ENCODE measurements at places on chromosomes 4 and X.

GRCh38 chr4:102867278-102868152 lies 1.3 kb upstream of the CISD2 start:
- DNase-seq: no peak

DNA sequence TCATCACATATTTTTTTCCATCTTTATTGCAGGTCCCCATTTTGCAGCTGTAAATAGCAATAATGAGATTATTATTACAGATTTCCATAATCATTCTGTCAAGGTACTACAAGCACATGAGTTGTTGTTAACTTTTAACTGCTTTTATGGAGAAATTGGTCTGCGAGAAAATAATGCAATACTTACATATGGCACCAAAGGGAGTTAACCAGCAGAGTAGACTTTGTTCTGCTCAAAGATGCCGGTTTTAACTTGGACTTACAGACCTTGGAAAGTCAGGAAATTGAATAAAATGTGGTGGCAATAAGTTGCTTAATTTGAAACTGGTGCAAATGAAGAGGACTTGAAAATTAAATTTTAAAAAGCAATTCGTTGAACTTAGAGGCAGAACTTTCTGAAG lies 20.4 kb upstream of the MND1 start:
- DNase-seq: no peak

GRCh38 chr4:108795733-108796132 lies 32.9 kb upstream of the ETNPPL start:
- DNase-seq: no peak

DNA sequence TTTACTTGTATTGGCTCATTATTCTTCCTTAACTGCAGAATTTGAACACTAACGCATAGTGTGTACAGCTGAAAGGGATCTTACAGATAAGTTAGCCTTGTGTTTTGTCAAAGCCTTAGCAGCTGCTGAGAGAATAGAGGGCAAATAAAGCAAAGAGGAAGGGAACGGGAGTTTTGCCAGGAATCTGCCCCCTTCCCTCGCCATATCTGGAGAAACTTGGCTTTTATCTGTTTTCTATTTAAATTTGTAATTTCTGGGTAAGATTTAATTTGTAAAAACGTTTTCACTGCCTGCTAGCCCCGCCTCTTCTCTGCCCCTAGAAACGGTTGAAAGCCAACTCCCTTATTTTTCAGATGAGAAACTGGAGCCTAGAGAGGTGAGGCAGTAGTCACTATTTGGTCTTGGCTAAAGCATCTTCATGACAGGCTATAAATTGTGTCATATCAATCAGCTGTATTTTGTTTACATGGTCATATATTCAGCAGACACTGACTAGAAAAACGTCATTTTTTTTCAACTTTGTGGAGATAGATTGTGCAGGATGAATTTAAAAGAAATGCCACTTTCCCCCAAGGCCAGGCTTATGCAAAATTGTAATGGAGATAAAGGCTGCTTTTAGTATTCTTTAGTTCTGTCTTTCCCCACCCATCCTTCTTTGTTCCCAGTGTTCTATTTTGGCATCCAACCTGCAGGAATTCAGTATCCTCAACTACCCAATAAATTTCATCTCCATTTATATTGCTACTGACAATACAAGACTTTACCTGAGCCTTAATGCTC lies 319.4 kb downstream of the SH2D1A start:
- no peak for DNase-seq

GRCh38 chrX:133048751-133049150 lies 48.2 kb downstream of the USP26 start:
- DNase-seq: no peak

- peak; percentile 57 for DNase-seq
Measured at GRCh38 chr4:83109480-83110222, 4.9 kb downstream of the PLAC8 start.

- no peak for DNase-seq
Measured at GRCh38 chr4:11263208-11263607, 165.5 kb downstream of the HS3ST1 start.

- DNase-seq: no peak
Measured at GRCh38 chrX:10112510-10112909, 44.3 kb upstream of the CLCN4 start.

DNA sequence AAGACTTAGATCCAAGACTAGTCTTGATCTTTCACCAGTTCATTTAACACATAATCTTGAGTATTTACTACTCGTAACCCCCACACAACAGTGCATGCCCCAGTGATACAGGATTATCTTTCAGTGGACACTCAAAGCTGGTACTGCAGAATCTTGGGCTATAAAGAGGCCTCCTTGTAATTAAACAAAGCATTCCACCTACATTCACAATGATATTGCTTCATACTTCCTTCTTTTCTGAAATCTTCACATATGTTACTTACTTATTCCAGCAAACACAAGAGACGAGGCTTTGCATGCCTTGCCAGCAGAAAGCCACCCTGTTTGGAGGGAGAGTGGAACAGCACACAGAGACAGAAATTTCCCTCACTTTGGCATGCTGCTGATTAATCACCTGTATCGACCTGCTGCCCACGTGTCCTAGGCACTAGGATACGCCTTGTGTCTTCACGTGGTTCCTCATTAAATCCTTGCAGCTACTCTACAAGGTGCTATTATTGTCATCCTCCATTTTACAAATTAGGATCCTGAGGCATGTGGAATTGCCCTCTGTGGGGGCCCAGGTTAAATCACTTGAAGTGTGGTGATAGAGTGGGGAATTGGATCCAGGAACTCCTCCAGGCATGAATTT lies 77.3 kb downstream of the FAM184B start:
- no peak for DNase-seq

DNA sequence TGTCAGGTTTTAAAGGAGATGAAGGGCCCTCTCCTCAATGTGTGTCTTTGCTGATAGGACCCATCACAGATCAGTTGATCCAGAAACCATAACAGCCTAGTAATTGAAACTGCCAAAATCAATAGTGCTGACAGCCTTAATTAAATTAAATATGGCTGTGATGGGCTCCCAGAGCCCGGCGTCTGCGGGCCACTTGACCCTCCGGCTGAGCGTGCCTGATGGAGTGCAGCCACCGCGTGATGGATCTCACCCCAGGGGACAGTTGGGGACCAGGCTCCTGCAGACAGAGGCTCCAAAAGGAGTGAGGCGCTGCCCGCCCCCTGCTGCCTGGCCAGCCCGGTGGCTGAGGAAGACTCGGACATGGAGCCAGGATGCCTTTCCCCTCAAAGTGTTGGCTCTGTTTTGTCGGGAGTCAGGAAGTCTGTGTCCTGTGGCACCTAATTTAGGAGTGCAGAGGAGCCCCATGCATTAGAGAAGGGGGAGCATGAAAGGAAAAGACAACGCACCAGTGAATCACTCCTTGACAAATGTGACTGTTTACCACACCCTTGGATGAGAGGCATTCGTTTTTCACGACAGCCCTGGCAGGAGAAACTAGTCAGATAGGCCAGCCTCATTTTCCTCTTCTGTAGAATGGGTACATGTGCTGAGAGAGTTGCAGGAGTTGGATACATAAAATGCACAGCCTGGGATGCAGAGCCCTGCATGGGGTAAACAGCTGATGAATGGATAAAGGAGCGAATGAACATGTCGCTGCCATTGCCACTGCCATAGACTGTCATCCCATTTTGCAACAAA lies 40.9 kb upstream of the MSX1 start:
- no peak for DNase-seq

GRCh38 chrX:119826399-119826959 lies 26.3 kb downstream of the UPF3B start:
- DNase-seq: no peak

GRCh38 chrX:150899191-150899757 lies 806 bp upstream of the CD99L2 start:
- DNase-seq: peak; percentile 45

DNA sequence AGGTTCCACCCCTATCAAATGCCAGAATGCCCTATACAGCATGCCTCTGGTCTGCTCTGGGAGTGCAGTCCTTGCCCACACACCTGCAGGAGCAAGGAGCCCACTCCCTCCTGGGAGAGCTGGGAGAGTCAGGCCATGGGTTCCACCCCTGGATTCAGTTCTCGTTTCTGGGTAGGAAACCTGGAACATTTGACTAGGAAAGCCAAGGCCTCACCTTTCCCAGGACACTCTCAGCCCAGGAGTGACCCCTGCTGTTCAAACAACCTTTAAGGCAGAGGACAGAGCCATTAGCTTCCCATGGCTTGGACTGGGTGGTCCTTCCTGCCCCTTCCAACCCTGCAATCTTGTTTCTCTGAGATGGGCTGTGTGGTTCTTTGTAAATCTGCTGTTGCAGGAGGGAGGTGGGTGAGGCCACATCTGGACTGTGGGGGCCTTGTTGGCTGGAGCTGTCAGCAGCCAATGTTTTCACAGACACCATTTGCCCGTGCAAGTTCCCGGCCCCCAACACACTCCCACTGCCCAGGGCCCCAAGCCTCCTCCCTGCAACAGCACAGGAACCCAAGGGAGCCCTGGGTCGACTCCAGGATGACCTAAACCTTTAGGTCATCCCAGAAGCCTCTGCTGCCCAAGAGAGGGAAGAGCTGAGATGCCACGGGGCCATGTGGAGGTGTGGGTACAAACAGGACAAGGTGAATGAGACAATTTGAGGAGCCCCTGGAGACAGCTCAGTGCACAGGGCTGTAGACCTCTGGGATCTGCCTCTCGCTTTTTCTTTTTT lies 104.4 kb downstream of the PJA1 start:
- DNase-seq: no peak

GRCh38 chrX:103565197-103565596 lies 20.1 kb upstream of the TCEAL4 start:
- DNase-seq: no peak

- DNase-seq: no peak
Measured at GRCh38 chr4:142452161-142452855, 393.8 kb downstream of the INPP4B start.

DNA sequence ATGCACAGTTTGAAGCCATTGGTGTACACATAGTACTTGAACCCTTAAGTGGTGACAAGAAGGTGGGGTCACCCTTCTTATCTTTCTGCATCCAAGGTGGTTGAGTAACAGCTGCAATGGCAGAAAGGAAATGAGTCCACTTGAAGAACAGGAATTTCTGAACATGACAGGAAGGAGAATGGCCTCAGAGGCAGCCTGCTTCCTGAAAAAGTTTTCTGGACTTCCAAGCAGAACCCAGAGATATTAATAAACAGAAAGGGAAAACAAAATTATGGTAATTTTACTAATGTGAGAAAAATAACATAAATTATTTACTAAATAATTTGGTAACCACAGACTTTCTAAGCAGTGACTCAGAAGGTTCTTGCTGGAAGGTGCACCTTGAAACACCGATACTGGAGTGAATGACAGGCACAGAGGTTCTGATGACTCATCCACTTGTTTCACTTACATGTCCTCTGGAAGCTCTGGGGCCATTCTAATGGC lies 119.9 kb upstream of the HS3ST1 start:
- DNase-seq: no peak

GRCh38 chr4:124970011-124970410 lies 257.5 kb upstream of the ANKRD50 start:
- DNase-seq: no peak

DNA sequence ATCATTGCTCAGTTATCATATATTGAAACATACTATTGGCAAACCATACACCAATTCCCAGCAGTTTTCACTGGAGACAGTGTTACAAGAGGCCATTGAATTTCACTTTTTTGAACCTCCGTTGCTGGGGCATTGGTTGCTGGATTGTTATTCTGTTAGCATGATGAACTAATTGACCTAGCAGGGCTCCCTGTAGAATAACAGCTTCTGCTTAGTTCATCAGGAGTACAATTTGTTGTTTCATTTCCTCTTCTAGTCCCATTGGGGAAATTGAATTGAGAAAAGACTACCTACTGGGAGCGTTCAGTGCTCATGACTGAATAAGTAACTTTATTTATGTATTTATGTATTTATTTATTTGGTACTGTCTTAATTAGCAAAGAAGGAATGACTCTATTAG lies 151.6 kb downstream of the SLIT2 start:
- DNase-seq: no peak

DNA sequence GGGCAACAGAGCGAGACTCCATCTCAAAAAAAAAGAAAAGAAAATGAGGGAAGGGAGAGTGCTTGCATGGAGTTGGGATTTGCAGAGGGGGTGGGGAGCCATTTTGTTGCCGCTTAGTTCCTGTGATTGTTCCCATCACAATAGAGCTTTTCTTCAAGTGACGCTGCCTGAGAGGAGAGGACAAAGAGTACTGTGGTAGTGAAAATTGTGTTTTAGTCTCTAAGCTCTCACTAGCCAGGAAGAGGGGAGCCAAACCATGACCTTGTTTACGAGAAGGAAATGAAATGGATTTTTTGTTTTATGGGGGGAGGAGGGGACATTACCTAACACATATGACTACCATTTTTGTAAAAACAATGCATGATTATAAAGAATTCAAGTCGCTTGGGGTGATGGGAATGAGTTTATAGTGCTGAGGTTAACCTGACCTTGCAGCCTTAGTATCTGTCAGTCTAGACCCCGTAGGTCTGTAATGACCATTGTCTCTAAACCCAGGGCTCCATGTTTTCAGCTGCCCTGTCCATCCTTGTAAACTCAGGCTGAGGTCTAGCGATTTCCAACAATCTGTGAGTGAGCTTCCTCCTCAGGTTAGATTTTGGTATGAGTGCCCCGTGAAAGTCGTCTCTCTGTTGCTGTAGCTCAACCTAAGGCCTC lies 18.8 kb downstream of the SRD5A3 start:
- DNase-seq: no peak

GRCh38 chr4:111837761-111838160 lies 307.5 kb upstream of the FAM241A start:
- no peak for DNase-seq

DNA sequence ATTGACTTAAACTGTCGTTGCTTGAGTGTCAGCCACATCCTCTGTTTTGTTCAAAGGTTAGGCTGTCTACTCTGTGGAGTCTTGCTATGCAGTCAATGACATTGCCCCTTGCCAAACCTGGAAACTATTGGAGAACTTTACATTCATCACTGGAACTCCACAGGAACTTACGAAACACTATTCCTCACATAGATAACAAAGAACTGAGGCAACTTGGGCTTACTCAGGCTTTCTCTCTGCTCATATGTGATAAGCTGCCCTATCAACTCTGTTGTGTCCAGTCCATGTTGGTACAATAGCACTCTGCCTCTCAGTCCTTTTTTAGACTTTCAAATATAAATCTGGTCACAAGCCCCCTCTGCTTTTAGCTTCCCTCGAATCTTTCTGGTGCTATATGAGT lies 9.4 kb downstream of the NPY5R start:
- DNase-seq: no peak

- no peak for DNase-seq
Measured at GRCh38 chr4:70680934-70681333, 7.4 kb upstream of the UTP3 start.

DNA sequence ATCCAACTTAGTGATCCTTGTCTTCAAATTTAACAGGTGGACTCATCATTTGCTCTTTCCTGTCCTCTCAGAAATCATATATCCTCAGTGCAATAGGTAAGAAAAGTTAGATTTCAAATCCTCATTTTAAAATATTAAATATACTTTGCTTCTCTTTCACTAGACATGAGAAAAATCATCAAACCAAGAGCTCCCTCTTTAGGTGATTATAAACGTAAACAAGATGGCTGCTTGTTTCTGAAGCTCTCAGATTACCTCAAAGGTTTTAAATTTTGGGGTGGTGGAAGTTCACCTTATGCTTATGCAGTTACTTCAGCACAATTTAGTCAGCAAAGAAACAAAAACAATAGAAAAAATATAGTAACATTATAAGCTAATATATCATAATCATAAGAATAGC lies 27.3 kb downstream of the CSN3 start:
- no peak for DNase-seq

GRCh38 chrX:107716816-107717700 lies 58.5 kb downstream of the TSC22D3 start:
- peak; percentile 90 for DNase-seq

GRCh38 chr4:148454835-148455234 lies 12.6 kb upstream of the NR3C2 start:
- no peak for DNase-seq

GRCh38 chrX:87808576-87809243 lies 291.1 kb downstream of the KLHL4 start:
- DNase-seq: no peak

- DNase-seq: no peak
Measured at GRCh38 chr4:164779080-164779479, 25.1 kb downstream of the SMIM31 start.
